ENCODE measurements at places on chromosomes 4 and X.

DNA sequence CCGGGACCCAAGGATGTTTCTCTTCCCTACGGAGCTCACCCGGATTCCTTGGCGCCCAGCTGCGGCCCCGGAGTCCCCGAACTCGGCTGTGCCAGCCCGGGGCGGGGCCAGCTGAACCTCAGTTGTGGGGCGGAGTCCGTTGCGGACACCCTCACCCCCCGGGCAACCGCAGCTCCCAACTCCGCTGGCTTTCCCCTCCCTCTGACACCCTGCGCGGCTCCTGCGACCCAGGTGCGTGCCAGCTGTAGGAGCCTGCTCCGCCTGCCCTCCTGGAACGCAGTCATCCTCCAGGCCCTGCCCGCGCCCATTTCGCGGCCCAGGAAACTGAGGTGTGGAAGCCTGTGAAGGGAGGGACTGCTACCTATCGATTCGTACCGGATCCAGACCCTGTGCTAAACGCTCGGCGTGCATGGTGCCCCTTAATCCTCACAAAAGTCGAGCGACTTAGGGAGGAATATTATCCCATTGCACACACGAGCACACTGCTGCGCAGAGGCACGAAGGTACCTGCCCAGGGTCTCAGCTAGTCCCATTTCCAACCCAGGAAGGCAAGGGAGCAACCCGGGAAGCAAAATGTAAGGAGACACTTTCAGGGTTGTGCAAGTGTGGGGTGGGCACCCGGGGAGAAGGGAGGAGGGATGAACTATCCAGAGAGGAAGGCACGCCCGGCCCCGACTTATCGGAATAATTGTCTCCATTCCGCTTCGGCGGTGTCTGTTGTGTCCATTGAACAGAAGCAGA is 12.3 kb downstream of the MSX1 start:
- DNase-seq = no peak

GRCh38 chr4:119264743-119265142 is 52.2 kb downstream of the USP53 start:
- no peak for DNase-seq

DNA sequence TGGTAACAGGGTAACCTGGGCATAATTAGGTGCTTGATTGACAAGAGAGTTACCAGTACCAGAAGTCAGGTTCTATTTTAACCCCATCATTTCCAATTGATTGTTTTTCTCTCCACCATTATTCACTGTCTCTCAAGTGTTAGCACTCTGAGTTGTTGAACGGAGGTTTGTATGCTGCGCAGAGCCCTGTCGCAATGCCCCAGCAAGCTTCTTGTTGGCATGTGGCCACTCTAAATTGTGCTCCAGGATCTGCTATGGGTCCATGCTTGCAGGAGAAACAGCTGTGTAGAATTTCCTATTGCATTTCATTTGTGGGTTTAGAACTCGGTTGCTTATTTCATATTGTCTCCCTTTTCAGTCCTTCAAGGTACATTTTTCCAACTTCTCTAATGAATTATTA is 98.2 kb downstream of the KLHL8 start:
- DNase-seq = no peak

DNA sequence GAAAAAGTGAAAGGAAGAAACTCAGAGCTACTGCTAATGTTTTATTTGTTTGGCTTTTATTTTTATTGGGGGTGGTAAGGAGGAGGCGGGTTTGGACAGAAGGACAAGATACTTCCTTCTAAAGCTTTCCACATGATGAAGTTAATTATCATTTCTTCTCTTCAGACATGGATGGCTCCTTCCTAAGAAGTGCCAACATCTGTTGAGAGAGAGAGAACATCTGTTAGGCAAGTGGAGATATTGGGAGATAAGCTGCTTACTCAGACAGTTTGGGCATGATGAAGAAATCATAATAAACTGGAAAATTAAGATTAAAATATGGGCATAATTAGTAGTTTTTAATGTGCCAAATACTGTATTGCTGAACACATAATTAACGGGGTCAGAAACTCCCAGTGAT is 535.7 kb upstream of the INTU start:
- no peak for DNase-seq

DNA sequence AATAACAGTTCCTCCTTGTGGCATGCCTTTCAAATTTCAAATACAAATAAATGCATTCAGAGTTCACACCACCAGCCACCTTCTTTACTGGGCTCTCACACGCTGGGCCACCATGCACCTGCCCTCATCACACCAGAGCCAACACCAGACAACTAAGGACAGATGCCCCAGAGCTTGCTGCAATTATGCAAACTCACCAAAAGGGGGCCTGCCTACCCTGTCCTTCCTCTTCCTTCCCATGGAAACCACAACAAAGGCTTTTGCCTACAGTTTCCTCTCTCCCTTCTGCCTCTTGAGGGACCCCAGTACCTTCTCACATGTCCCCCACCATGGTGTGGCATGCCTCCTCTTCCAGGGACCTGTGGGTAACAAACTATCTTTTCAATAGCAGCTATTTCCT is 1333.9 kb upstream of the TENM3 start:
- DNase-seq = no peak

DNA sequence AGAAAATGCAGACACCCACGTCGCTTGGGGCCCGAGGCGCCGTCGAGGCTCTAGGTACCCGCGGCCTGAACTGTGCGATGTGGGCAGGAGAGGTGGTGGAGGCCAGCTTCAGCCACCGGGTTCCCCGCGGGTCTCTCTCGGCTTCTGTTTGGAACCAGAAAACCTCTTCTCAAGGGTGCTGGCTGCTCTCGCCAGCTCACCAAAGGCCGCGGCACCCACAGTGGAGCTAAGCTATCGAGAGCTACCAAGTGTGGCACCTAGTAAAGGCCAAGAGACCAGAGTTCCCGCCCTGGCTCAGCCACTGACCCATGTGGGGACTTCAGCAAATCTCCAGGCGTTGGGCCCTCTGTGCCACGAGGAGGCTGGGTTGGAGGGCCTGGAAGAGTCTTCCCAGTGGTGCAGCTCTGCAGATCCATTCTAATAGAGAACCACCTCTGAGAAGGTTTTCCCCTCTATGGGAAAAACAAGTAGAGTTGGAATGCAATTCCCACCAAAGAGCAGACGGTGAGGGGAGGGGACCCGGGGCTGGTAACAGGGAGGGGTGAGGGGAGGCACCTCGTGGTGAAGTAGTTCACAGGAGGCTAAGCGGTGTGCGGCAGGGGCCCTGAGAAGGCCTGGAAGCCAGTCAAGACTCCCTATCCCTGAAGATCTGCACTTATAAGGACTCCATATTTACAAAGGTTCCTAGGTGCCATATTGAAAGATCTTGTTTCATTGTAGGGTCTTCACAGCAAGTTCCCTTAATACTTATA is 5.5 kb upstream of the HMGB3 start:
- no peak for DNase-seq

- DNase-seq = no peak
Observed at GRCh38 chr4:85837439-85837733, 362.4 kb downstream of the ARHGAP24 start.

GRCh38 chr4:3496021-3496420 is 32.9 kb downstream of the DOK7 start:
- DNase-seq = no peak

DNA sequence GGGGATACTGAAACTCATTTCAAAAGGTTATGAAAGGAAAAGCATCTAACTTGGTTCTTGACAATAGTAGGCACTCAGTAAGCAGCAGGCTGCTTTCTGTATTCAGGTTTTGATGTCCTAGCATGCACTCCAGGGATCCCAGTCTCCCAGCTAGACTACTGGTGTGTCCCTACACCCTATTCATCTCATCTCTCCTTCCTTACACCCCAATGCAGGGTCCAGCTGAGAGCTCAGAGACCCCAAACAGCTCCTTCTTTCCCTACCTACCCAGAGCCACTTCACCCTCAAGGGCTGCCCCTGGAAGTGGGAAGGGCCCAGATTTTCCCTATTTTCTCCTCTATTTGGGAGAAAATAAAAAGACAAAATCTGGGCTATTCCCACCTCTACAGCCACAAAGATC is 1.6 kb upstream of the EFNB1 start:
- no peak for DNase-seq

DNA sequence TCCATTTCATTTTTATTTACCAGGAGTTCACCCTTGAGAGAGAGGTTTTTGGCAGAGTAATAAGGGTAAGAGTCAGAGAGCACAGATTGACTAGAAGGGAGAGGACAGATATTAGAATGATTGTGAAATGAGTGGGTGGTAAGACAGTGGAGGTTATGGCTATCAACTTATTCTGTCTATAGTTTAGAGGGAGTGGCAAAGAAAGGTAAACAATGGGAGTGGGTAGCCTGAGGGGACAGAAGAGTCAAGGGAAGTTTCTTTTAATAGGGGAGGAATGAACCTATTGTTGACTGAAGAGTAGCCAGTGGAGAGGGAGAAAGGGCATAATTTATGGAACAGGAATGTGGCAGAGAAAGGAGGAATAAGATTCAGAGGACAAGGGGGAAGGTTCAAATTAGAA is 186.5 kb upstream of the NRK start:
- DNase-seq = no peak

DNA sequence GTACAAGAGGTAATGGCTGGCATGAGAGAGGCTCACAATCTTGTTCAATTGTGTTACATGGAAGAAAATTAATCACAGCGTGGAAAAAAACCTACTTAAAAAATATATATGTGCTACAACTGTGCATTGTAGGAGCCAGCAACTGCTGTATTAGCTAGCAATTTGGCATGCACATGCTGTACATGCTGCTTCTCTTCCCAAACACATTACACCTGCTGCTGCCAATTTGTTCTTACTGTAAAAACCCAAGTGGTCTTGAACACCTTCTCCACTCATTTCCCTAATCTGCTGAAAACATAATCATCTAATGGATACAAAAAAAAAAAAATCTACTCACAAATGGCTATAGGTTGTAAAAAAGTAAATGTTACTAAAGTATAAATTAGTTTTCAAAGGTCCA is 264.2 kb downstream of the INPP4B start:
- no peak for DNase-seq

DNA sequence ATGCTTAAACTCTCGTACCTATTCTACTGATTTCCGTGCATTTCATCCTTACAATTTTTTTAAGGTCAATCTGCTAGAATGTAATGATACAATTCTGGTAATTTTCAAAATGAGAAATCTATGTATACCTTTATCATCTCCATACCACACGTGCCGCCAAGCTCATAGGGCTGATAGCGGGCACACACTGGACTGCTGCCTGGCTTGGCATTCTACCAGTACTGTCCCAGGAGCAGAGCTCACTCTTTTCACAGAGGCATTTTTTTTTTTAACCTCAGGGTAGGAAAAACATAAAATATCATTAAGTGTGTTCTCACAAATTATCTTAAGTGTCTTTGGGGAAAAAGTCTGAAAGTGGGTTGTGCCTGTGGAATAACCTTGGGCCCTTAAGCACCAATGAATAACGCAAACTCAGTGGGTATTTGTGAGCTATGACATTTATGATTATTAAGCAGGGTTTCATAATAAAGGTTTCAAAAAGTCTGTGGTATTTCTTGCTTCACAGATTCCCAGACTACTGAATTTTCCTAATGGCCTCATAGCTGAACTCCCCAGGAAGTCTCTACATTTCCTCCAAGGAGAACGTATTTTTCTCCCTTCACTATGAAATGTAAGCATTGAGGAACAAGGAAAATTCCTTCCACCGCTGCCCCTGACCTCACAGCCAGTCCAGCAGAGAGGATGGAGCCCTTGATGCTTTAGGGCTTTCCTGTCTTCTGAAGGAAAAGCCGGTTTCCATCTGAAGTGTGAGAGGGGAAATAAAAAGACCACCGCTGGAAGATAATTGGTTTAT is 125.2 kb downstream of the ELOVL6 start:
- DNase-seq = no peak

DNA sequence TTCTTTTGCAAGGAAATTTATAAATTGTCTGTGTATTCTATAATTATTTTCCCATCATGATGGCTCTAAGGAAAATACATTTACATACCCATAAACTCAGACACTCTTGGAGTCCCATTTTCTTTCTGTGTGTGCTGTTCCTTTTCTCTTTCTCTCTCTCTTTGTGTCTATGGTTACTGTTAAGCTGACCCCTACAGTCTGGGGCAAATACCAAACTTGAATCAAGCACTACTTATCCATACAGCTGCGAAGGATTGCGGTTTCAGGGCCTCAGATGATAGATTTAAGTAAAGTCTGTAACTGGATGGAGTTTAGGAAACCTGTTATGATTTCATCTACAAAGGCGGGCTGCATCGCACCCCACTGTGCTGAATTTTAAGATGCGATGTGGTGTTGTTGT is 150.2 kb downstream of the SHROOM3 start:
- DNase-seq = no peak

DNA sequence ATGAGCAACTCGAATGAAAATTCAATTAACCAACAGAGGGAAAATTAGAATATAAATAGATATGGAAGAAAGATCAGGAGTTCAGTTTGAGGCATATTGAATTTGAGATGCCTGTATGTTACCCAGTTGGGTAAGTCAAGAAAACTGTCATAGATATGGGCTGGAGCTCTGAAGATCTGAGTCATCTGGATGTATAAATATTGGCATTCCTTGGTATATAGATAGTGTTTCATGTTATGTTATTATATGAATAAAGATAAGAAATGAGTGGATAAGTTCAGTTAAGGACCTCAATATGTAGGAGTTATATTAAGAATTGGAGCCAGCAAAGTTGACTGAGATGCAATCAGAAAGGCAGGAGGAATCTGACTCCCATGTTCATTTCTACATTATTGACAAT is 543.6 kb upstream of the SMIM31 start:
- DNase-seq = no peak

- DNase-seq = no peak
Observed at GRCh38 chrX:18490806-18491555, 65.6 kb downstream of the CDKL5 start.

DNA sequence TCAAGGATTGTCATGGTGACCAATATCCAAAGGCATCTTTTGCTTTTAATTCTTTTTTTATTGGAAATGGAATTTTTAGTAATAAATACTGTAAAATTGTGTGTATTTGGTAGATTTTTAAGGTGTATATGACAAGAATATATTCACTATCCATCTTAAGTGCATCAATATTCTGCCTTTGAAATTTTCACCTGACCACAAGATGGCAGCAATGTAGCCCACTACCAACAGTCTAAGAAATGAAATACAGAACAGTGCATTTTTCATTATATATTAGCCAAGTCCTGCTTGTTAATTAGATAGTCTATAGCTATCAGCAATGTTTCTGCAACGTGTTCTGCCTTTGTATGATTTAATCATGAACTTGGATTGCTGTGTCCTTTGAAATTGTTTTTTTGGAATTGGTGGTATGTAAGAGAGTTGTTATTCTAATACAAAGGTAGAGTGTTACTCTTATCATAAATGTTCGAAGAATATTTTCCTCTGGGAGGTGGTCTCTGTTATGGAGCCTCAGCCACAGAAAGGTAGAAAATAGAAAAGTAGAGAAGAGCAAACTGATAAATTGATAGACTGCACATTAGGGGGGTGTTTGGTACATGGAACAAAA is 38.2 kb downstream of the HPGDS start:
- peak; percentile 25 for DNase-seq

GRCh38 chr4:113691676-113692075 is 69.9 kb downstream of the CAMK2D start:
- no peak for DNase-seq

DNA sequence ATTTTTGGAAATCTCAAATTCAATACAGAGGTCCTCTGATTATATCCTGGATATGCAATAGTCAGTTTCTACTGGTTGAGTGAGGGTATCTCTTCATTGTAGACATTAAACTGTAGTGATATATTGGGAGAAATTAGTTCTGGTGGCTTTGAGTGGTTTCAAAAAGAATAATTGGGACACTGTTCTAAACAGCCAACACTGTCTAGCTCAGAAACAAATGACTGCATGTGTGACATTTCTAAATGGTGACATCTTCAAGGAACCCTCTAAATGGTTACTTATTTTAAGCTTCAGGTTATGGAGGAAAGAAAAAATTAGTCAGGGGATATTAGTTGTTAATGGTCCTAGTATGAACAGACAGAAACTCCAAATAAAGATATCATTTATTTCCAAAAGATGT is 186.2 kb downstream of the LARP7 start:
- no peak for DNase-seq

GRCh38 chr4:78922207-78922606 is 17.0 kb downstream of the PAQR3 start:
- no peak for DNase-seq

Measured in CD4-positive, alpha-beta T cell treated with Interleukin-12 subunit alpha and Interleukin-12 subunit beta, for 1 hour (primary cell).